ENCODE measurements at places on chromosomes 5 and 9.

GRCh38 chr5:139828207-139828895, 32.7 kb downstream of the PSD2 start:
- no peak for DNase-seq

- no peak for DNase-seq
Measured at GRCh38 chr9:106532306-106533015, 330.5 kb upstream of the ZNF462 start.

GRCh38 chr9:35691757-35692301, 2.1 kb upstream of the TPM2 start:
- no peak for DNase-seq

DNA sequence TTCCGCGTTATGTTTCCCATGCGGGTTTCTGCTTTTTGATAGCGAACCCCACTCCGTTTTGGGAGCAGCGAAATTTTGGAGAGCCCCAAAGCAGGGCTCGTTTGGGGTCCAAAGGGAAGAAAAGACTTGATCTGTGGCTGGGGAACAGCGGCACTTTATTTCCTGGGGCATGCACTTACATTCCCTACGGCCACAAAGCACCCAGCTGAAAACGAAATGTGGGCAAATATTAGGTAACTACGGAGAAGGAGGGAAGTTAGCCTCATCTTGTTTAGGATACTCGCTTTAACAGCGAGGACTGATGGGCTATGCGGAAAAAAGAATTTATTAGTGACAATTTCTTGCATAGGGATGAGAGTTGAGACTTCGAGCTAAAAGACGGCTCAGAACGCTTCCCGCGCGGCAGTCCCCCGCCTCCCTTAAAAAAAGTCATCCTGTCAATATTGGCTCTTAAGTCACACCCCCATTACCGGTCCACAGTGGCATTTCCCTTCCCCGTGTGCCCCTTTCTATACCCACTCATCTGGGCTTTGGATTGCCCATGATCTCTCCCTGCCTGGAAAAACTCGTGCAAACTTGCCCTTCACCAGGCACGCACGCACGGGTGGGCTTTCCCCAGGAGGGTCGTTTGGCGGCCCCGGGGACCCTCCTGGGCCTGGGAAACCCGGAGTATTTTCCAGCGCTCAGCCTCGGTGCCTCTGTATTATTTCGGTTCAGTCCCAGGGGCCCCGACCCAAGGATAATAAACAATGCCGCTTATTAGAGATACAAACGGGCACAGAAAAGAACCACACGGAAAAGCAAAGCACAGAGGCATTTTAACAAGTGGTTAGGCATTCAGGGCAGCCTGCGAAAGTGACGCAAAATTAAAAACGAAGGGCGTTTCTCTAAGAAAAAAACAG, 35.8 kb upstream of the NFIB start:
- no peak for DNase-seq

- DNase-seq = no peak
Measured at GRCh38 chr5:102971676-102972293, 148.2 kb downstream of the GIN1 start.

DNA sequence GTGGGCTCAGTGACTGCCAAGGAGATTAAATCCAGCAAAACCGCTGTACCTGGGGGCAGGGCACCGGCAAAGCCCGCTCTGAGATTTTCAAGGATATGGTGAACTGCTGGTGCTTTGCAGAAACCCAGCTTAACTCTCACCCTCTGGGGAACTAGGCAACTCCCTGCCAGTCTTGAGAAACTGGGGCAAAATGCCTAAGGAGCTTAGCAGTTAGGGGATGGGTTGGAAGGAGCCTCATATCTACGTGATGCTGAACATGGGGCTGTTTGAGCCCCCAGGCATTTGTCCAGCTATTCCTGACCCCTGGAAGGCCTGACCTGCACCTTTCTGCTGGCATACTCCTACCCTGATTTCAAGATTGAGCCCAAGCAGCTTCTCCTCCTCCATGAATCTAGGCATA, 108.6 kb upstream of the TBC1D2 start:
- no peak for DNase-seq

DNA sequence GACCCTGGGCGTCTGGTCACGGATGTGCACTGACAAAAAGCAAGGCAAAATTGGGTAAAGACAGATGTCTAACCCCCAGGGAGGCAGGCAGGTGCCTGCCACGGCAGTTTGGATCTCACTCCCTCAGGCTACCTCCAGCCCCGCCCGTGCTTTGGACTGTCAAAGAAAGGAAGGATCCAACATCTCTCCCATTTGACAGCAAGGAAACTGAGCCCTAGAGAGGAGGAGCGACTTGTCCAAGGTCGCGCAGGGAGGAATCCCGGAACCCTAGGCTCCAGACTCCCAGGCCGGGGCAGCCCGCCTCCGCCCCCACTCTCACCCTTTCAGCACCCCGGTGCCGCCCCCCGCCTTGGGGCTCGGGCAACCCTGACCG, 376 bp downstream of the GOLGA1 start:
- no peak for DNase-seq

Data from activated T-cell treated with anti-CD3 and anti-CD28 coated beads for 4 hours (primary cell).